ENCODE measurements at places on chromosomes 5 and 9.

DNA sequence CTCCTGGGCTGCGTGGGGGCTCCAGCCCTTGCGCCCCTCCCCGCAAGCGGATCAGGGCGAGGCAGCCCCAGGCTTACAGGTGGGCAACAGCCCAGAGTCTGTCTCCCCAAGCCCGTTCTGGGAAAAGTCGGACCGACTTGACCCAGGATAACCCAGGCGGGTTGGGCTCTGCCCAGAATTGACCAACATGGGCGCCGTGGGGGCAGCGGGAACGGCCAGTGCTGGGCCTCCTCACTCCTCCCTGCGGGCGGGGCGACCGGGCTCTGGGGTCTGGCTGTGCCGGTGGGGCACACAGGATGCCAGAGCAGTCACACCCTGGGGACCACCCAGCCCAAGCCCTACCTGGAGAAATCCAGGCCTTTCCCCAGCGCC is 15.3 kb upstream of the SYNPO start:
- no peak for DNase-seq

GRCh38 chr5:133873449-133873848 is 95.0 kb downstream of the C5orf15 start:
- no peak for DNase-seq

DNA sequence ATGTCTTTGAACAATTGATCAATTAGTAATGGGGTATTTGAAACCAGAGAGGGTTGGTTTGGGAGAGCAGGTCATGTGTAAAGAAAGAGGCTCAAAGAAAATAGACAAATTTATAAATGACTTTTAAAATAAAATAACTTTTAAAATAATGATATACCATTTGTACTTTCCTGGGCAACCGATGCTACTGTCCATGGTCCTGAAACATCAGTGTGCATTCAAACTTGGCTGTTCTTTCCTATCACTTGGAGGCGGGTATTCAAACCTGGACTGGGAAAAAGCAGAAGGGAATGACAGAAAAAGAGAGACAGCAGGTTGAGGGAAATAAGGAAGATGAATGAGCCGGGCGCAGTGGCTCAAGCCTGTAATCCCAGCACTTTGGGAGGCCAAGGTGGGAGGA is 1446.4 kb upstream of the WWC1 start:
- DNase-seq, result no peak

DNA sequence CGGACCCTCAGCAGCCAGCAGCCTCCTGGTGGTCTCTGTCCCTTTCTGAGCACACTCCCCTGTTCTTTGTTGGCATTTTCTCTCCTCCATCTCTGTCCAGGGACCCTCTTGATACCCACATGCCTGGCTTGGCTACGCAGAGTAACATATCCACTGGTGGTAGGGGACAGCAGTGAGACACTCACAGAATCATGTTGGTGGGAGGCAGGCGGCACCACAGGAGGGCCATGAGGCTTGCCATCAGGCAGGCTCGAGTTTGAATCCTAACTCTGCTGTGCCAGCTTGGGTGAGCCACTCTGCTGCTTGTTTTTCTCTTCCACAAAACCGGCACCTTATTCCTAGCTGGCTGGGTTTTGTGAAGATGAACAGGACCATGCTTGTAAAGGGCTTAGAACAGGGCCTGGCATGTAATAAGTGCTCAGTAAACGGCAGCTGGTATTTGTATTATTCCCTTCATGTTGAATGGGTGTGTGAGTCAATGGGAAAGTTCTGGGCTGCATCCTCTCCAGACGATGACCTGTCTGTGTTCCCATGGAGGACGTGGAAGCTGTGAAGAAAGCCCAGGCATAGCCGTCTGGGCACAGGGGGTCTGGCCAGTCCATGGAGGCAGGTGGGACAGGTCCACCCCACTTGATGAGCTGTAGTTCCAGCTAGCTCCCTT is 2.3 kb downstream of the COL27A1 start:
- DNase-seq, result no peak

DNA sequence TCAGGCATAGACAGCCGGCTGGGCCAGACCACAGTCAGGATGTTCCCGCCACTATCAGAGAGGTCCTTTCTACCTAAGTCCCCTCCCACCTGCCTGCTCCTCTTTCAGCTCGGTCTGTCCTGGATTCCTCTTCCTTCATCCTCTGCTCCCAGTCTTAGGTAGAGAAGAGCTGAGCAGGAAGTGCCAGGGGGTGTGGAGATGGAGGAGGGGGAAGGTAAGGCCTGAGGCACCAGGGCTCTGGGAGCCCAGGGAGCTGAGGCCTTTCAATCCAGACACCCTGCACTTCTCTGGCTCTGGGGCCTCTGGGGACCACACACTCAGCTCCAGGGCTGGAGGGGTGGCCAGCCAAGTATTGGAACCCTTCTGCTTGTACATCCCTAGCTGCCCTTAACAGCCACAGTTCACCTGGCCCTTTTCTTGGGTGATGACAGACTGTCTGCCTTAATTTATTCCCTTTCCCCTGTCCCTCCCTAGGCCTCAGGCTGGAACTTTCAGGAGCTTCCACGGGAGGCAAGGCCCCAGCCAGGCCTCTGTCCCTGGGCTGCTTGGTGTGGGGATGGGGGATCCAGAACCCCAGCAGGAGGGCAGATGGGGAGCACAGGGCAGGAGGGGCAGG is 15.6 kb downstream of the IRF1 start:
- DNase-seq, result no peak

GRCh38 chr5:64632251-64632650 is 58.1 kb upstream of the SHISAL2B start:
- DNase-seq, result no peak

DNA sequence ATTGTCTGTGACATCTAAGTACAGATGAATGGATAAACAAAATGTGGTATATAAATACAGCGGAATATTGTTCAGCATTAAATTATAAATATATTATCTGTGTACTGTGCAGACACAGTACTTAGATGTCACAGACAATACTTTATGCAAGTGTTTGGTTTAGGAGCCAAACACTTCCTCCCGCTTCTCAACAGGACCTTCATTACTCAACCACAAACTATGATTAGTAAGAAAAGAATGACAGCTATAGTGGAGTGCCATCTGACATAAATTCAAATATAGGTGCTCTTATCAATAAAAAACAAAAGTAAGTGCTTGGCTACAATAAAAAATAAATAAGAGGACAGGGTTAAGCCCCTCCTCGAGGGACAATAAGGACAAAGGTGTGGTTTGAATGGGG is 38.9 kb upstream of the STX17 start:
- no peak for DNase-seq

GRCh38 chr9:96130970-96131369 is 171.0 kb downstream of the HSD17B3 start:
- no peak for DNase-seq

GRCh38 chr5:107560377-107560776 is 110.4 kb downstream of the EFNA5 start:
- DNase-seq, result no peak

DNA sequence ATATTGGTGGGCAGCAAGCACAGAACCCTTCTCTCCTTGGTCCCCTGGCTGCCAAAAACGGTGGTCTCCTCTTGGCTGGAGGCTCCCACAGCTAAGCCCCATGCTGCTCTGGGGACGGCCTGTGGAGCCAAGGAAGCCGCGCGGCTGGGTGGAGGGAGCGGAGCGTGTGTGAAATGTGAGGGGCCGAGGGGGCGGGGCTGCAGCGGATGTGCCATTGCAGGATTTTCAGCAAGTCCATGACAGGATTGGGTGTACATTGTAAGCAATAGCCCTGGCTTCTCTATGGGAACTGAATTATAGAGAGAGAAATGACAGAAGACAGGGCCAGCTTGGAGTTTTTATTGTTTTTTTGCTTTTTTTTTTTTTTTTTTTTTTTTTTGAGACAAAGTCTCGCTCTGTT is 336.5 kb downstream of the DIRAS2 start:
- DNase-seq, result no peak

GRCh38 chr5:125138266-125138665 is 391.8 kb upstream of the ZNF608 start:
- no peak for DNase-seq

- no peak for DNase-seq
Measured at GRCh38 chr9:129403779-129404620, 216.9 kb downstream of the C9orf50 start.

GRCh38 chr5:102796009-102796408 is 40.9 kb downstream of the PAM start:
- no peak for DNase-seq

DNA sequence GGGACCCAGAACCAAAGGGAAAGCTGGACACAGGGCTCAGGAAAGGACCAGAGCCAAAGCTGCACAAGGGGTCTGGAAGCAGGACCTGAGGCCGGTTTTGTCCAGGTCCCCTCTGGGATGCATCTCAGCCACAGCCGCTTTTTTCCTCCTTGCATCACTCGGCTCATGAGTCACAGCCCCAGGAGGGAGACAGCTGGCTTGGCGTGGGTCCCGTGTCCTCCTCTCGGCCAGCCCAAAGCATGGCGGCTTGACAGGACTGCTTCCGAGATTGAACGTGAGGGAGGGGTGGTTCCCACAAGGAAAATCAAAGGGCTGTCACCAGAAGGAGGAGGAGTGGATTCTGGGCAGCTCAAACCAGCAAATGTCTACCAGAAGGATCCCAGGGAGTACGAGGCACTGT is 56.7 kb upstream of the CPLX2 start:
- no peak for DNase-seq

DNA sequence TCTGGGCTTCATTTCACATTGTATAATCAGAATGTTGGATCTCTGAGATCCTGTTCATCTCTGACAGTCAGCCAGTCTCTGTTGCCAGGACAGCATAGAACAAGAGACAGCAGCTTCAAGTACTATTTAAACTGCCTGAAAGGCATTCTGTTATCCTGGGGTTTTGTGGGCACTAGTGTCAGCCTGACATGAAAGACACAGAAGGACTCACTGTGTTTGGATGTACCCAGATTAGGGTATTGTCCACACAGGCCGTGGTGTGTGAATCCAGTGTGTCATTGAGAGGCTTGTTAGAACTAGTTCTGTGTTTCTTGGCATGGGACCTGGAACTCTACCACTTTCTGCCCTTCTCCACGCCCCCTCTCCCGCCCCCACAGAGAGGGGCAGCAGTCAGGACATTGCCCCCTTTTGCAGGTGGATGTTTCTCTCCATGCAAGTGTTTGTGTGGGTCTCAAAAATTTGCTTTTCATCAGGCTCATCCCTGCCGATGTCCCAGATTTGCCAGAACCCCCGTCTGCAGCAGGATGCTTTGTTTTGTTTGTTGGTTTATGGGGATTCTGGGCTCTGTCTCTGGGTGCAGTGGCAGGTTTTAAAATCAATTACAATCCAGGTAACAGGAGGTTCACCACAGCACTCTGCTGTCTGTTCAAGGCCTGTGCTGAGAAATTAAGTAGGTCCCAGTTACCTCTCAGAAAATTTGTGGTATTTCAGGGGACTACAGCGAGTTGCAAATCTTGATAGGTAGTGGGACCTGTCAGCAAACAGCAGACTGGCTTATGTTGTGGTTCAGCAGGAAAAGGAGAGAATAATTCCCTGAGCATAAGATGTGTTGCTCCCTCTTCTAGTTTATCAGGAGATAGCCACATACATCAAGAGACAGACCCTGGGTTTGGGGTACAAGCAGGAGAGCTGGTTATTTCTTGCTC is 144.6 kb downstream of the DOCK2 start:
- no peak for DNase-seq
